IPS DF 19.7 (cell line): ENCODE measurements at places on chromosomes 12 and 14.

- DNase-seq: no peak
These were observed 525.3 kb downstream of the MED13L start for GRCh38 chr12:115752156-115752555.

GRCh38 chr12:107351713-107352112, 258.4 kb upstream of the CRY1 start:
- DNase-seq: no peak

GRCh38 chr12:105330283-105330930, at the start of gene C12orf75:
TSS of gene C12orf75 (plus strand) at chr12:105330691. CDS start at chr12:105330892, 201 bp downstream.
- no peak for DNase-seq

DNA sequence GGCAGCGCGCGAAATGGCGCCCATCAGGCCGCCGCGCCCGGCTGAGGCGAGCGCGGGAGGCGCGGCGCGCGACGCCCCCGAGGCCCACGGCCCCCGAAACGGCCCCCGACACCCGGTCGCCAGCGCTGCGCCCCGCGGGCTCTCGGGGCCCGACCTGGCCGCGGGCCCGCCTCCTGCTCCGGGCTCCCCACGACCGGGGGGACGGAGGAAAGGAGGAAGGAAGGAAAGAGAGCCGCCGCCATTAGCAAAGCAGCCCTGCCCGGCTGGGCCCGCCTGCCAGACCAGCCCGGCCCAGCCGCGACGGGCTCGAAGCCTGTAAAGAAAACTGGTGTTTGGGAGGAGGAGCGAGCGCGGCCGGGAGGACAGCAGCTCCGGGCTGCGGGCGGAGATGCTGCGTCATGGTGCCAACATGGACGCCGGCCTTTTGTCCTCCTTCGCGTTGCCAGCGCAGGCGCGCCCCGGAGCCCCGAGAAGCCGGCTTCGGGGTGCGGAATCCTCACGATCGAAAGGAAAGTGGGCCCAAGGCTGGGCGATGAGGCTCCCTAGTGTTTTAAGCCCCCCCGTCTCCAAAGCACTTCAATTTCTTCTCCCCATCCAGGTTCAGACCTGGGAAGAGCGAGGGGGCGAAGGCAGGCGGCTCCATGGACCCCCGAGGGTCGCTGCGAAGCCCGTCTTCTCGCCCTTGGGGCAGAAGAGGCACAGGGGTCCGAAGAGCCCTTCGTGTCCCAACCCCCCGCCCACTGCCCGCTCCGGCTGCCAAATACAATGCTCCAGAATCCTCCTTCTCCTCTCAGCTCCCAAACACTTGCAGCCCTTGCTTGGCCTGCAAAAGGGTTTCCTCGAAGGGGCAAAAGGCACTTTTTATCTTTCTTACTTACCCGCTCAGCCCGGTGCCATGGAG, 2.9 kb upstream of the SETD1B start:
- no peak for DNase-seq

DNA sequence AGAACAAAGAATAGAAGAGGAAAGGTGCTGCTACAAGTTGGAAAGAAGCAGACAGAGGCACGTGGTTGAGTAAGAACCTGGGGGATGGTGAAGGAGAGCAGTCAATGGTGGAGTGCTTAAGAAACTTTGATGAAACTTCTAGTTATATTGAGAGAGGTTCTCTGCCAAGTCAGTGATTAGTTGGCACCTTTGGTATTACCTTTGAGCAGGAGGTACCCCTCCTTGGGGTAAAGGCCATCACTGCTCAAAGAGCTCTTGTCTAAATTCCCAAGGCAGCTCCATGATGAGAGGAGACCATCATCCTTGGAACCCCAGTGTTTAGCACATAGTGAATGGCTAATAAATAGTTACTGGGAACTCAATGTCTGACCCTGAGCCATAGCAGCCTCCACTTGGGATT, 1.7 kb upstream of the EGLN3 start:
- no peak for DNase-seq

DNA sequence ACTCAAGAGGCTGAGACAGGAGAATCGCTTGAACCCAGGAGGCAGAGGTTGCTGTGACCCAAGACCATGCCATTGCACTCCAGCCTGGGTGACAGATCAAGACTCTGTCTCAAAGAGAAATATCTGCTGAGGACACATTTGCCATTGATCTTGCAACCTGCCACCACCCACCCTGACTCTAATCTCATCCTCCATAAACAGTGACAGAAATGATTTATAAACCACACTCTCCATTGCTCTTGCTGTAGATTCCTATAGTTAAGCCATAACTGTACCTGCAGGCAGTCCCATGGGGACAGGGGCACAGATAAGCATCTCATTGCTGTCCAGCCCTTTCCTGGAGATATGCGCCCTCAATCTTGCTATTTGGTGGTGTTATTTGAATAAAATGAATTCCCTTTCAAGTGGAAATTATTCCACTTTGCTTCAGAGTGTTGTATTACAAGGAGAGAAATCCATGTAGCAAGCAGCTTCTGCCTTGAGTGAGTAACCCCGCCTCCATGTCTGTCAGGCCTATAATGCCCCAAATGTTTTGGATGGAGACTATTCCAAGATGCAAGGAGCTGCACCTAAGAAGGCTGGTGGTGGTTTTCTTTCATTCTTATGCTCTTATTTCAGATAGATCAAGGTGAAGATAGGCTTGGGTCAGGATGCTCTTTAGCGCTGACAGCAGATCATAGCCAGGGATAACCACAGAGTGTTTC, 3.0 kb upstream of the ZDHHC22 start:
- DNase-seq: no peak

- no peak for DNase-seq
These were observed at the start of gene OR6C76 for GRCh38 chr12:55425954-55426353. TSS of gene OR6C76 (plus strand) at chr12:55426254. CDS start at chr12:55426254, 0 bp downstream.

DNA sequence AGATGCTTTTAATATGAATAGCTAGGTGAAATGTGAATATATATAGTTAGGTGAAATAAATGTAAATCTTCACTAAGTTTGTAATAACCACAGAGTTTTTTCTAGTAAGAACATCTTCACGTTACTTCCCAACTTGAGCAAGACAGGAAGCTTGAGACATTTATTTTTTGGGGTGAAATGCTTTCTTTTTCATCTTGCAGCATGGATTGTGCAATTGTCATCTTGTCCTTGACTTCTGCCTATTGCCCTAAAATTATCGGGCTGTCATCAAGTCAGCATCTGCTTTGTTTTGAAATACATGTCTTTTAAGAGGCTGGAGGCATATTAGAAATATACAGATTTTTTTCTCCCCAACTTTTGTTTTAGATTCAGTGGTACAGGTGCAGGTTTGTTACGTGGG, 433.9 kb downstream of the PCNX1 start:
- no peak for DNase-seq

GRCh38 chr12:69102856-69103255, 136.5 kb upstream of the CPSF6 start:
- no peak for DNase-seq
